MG63 (cell line): ENCODE measurements at places on chromosomes 7 and 10.

DNA sequence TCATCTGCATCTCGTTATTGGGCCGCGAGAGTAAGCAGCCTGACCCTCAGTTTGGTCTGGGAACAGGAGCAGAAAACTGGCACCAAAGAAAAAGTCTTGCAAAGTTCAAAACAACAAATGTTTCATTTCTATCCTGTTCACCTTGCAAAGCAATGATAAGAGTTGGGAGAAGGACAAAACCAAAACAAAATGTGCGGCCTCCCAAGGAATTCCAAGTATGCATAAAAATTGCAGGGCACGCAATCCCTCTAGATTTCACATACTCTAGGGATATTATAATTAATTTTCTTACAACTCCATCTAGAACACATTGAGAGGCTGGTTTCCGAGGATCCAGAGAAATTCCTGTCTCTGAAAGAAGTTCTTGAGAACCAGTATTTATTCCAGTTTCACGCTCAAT lies 20.1 kb downstream of the CHUK start:
- no peak for DNase-seq

DNA sequence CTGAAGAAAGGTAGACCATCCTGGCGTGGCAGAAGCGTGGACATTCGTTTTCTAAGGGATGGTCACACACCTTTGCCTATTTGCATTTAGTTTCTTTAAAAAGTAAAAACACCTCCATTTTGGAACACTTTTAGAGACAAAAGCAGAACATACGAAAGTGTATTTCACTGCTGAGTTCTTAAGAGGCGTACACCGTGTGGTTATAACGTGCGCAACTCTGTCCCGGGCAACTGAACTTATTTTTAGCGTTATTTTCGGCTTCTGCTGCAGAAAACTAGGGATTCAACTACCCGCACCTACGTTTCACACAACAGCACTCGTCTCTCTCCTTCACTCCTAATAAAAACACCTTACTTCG lies 557 bp upstream of the LSM8 start:
- DNase-seq, result peak; percentile 1

GRCh38 chr10:129123428-129123827 lies 343.6 kb upstream of the MGMT start:
- DNase-seq, result no peak

- no peak for DNase-seq
Measured at GRCh38 chr7:101875283-101875846, 57.9 kb downstream of the CUX1 start.

- DNase-seq, result no peak
Measured at GRCh38 chr10:11011984-11012383, 5.7 kb upstream of the CELF2 start.

DNA sequence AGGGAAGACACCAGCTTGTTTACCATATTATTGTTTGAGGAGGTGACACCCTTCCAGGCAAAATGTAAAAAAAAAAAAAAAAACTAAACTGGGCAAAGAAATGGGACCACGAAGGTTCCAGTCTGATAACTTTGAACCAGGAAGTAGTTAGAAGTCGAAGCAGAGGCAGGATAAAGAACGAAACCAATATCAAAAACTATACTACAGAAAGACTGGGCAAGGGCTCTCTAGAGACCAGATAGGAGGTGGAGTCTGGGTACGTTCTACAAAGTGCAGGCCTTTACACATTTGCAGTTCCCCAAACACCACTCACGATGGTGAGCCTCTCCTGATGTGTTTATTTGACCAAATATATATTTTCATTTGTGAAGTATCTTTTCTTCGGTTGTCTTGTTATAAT lies 125.7 kb upstream of the CDK1 start:
- DNase-seq, result no peak

- DNase-seq, result no peak
Measured at GRCh38 chr10:103761075-103761920, 94.1 kb downstream of the SH3PXD2A start.

DNA sequence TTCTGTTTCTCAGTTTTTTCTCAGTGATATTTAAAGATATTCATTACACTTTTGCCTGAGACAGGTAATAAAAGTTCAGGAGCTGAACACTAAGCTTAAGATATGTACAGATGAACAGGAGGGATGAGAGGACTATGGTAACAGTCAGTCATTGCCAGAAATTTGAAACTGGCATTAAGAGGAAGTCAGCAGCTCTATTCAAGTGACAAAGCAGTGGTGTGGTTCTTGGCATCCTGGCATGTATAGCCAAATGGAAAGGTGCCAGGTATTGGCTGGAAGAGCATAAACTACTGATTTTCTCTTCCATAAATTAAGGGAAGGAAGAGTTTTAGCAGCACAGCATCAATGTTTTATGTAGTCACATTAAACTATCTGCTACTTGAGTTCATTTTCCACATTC lies 22.7 kb downstream of the HOXA1 start:
- peak; percentile 23 for DNase-seq

- DNase-seq, result no peak
Measured at GRCh38 chr7:45072131-45073030, 16.4 kb downstream of the NACAD start.

- no peak for DNase-seq
Measured at GRCh38 chr10:89164080-89164479, 43.0 kb downstream of the CH25H start.
